ENCODE measurements at places on chromosomes 6 and 20.

GRCh38 chr6:129696028-129696418 lies 14.0 kb downstream of the ARHGAP18 start:
- DNase-seq: no peak

- DNase-seq: no peak
These were observed 43.2 kb upstream of the GABRR1 start for GRCh38 chr6:89260310-89260709.

GRCh38 chr6:110874880-110875547 lies 429 bp downstream of the AMD1 start:
- no peak for DNase-seq

DNA sequence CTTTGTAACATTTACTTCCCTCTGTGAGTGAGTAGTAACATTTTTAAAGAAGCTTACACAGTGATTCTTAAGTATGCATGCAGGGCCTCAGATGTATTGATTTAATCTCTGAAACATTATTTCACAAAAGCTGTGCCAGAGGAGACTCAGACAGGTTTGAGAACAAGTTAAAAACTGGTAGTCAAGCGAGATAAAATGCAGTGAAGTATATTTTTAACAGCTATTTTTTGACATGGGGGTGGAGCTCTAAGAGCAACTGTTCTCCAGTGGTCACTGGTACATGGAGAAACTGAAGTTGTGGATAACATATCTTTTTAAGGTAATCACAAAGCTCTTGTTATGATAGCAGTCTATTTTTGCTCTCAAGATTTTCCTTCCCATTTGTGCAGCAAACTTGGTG lies 20.4 kb downstream of the DSTN start:
- DNase-seq: no peak

- DNase-seq: no peak
These were observed 672 bp downstream of the CARMIL1 start for GRCh38 chr6:25279748-25280343.

DNA sequence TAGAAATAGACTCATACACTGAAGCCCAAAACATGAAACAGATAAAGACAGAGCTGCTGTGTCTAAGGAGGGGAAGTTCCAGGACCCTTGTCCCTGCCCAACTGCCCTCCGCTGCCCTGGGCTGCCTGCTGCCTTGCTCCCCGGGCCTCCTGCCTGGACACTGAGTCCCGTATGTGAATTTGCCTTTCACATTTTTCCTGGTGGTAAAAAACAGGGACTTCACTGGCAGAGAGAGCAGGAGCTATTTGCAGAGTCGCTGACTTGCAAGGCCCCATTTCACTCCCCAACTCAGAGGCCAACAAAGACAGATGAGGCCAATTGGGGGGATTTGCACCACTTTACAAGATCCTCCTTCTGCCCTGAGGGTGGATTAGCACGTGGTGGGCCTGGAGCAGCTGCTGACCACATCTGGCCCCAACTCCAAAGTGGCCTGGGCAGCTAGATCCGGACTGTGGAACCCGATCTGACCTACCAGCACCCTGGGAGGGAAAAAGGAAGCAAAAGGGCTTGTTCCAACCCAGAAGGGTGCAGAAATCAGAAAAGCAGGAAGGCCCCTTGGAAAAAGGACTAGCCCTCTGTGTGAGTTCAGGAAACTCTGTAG lies 61.4 kb downstream of the NOL4L start:
- DNase-seq: no peak

- peak; percentile 78 for DNase-seq
These were observed 611.3 kb downstream of the HDGFL1 start for GRCh38 chr6:23180504-23181293.
